CD8-positive, alpha-beta memory T cell (primary cell): ENCODE measurements at places on chromosomes 5 and 9. TPM values are rescaled to one million over a fixed set of nuclear protein-coding genes. Genes with fewer than 3 reads are reported as not detected.

HDHD3 gene
- 39.6 TPM for polyA plus RNA-seq

LPAR1 gene
- not detected for polyA plus RNA-seq

ZNG1C gene
- polyA plus RNA-seq: 25.6 TPM

NKD2 gene
- polyA plus RNA-seq: not detected

PCDHGA10 gene
- 0.07 TPM for polyA plus RNA-seq

SAPCD2 gene
- 0.15 TPM for polyA plus RNA-seq

DMRT1 gene
- polyA plus RNA-seq: not detected

PHYHD1 gene
- 0.64 TPM for polyA plus RNA-seq

IRX2 gene
- polyA plus RNA-seq: not detected

EIF4E1B gene
- not detected for polyA plus RNA-seq

GPR151 gene
- not detected for polyA plus RNA-seq

RNF208 gene
- polyA plus RNA-seq: not detected

SUSD3 gene
- polyA plus RNA-seq: 103 TPM

LHX3 gene
- not detected for polyA plus RNA-seq

IFNA2 gene
- polyA plus RNA-seq: not detected

NEUROG1 gene
- not detected for polyA plus RNA-seq

CTXN3 gene
- not detected for polyA plus RNA-seq

CCDC171 gene
- polyA plus RNA-seq: 0.62 TPM

DMGDH gene
- not detected for polyA plus RNA-seq

SYK gene
- 0.56 TPM for polyA plus RNA-seq

PKD2L2 gene
- polyA plus RNA-seq: 0.41 TPM

SLC46A2 gene
- not detected for polyA plus RNA-seq

GPR150 gene
- polyA plus RNA-seq: 2.8 TPM

TXNDC8 gene
- not detected for polyA plus RNA-seq

CCDC192 gene
- polyA plus RNA-seq: not detected

CA9 gene
- not detected for polyA plus RNA-seq

IL4 gene
- not detected for polyA plus RNA-seq

PCDHA3 gene
- polyA plus RNA-seq: not detected

DMRTA1 gene
- not detected for polyA plus RNA-seq
